ENCODE measurements at places on chromosomes 2 and 18. TPM values are rescaled to one million over a fixed set of nuclear protein-coding genes. Genes with fewer than 3 reads are reported as not detected.

Gene UGT1A5
- total RNA-seq = not detected

Gene ZNG1B
- 57.2 TPM for total RNA-seq

Gene CAPN14
- 0.69 TPM for total RNA-seq

Gene HOXD13
- not detected for total RNA-seq

Gene NEU4
- total RNA-seq = 0.92 TPM

Gene HYCC2
- 62.3 TPM for total RNA-seq

Gene HDLBP
- 243 TPM for total RNA-seq

Gene SNED1
- 6.5 TPM for total RNA-seq

All from diencephalon (tissue), 1 donor.